ENCODE measurements at places on chromosomes 7 and 10.

- no peak for DNase-seq
These were observed 32.0 kb upstream of the ABCB4 start for GRCh38 chr7:87507446-87507845.

- DNase-seq = no peak
These were observed 2.1 kb upstream of the CCDC126 start for GRCh38 chr7:23594879-23595604.

- DNase-seq = no peak
These were observed 814 bp downstream of the MEST start for GRCh38 chr7:130492523-130493274.

DNA sequence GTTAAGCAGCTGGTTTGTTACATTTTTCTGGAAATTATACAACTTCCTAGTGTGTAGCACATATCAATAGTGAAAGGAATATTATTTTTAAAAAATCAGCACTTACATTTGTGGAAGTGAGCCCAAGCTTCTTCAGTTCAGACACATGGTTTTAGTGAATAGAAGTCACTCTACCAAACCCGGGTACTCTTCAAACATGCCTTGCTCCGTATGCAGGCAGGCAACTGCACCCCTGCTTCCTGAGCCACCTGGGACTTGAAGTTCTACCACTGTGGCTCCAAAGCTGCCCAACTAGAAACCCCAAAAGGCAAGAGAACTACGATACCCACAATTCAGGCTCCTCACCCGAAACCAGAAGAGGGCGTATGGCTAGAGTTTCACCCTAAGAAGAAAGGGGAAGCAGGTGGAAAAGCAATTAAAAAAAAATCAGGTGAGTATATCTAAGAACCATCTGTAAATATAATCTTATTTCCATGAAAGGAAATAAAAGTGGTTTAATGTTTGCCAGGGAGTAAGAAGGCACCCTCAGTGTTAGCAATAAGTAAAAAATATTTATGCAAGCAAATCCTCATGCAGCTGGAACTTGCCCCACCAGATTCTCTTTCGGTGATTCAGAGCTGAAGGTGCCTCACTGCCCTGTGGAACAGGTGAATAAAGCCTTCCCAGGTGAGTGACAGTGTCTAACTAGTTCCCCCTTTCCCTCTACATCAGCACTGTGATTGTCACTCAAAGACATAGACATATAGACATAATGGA lies at the start of gene MACC1:
Gene MACC1 (minus strand): TSS at position 192 of the 756 bp plus-strand sequence. CDS start 55,522 bp downstream, outside the sequence.
- no peak for DNase-seq

DNA sequence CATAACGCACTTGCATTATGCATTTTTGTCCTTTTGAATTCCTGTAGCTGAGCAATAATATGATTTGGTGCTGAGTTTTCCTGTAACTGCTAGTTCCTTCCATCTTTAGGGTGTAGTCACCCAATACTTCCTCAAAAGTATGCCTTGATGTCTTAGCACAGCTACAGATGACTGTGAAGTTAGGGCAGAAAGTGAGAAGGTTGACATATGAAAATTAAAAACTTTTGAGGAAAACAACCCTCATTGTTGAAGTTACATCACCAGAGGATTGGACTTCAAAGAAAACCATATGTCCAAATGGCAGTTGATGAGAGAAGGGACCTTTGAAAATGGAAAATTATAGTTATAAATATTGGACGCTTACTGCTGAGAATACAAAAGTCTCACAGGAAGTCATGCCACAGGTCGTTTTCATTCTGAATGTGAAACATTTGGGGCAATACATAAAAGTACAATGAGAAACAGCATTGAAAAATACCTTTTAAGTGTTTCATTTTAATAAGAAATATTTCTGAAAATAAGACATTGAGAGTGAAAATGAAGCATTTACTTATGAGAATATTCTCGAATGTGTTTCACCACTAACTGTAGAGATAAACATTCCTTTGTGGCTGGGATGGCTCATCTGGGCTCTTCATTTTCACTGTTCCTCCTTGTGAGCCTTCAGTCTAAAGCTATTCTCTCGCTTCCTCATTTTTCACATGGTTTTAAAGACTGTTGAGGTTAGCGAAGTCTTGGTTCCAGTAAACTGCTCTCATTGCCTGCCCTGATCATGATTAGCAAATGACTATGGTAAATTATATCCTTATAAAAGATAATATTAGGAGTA lies 61.4 kb upstream of the NME8 start:
- no peak for DNase-seq

DNA sequence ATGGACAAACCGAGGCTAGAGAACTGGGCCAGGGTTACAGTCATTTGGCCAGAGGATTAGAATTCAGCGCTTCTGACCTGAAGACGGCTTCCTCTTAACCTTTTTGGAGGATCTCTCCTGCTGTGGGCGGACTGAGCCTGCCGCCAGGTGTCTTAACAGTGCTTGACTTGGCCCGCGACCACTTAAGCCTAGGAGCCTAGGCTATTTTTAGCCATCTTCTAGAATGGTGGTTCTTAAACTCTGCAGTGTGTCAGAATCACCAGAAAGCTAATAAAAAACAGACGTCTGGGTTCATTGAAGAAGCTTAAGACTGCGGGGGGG lies 722 bp downstream of the MDH2 start:
- no peak for DNase-seq

GRCh38 chr10:113475381-113475807 lies 77.5 kb upstream of the HABP2 start:
- DNase-seq = no peak

DNA sequence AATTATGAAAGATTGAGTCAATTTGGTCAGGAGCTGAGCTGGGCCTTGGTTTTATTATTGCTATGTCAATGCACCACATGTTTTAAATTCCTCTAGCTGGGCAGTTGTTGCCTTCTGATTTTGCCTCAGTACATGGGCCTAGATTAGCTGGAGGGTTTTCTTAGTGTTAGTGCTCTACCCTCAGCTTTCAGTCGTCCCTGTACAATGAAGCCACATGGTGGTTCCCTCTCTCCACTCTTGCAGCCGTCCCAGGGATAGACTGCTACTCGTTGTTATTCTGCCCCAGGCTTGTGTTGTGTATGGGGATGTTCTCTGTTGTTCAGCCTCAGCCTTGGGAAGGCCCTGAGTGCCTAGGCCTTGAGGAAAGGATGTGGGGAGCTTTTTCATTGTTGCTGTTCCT lies 37.0 kb downstream of the NHLRC2 start:
- no peak for DNase-seq

Measured in skeletal muscle cell (primary cell).